ENCODE measurements at places on chromosomes 5 and 9. TPM values are rescaled to one million over a fixed set of nuclear protein-coding genes. Genes with fewer than 3 reads are reported as not detected.

Gene EIF4E1B
- total RNA-seq = not detected

Gene IFNA6
- not detected for total RNA-seq

Gene UGT3A2
- total RNA-seq = not detected

Gene SLC25A48
- 0.20 TPM for total RNA-seq

Gene MED27
- total RNA-seq = 34.0 TPM

Gene GABRA1
- total RNA-seq = not detected

Gene CCL21
- not detected for total RNA-seq

Gene PCDHGA10
- total RNA-seq = not detected

Gene ST8SIA4
- 0.43 TPM for total RNA-seq

Gene PCDHA1
- total RNA-seq = 0.10 TPM

Gene PGM5
- total RNA-seq = not detected

Gene SRP19
- total RNA-seq = 98.9 TPM

Gene C9
- not detected for total RNA-seq

Gene PRDM9
- not detected for total RNA-seq

Gene TMOD1
- total RNA-seq = 2.9 TPM

Gene HTR4
- total RNA-seq = not detected

Gene ANKRD34B
- 0.18 TPM for total RNA-seq

Gene PCDHGB2
- 0.08 TPM for total RNA-seq

Gene SHC3
- 0.32 TPM for total RNA-seq

Gene SLC22A5
- 26.6 TPM for total RNA-seq

Gene IL17B
- not detected for total RNA-seq

Gene SLC27A6
- 0.06 TPM for total RNA-seq

Gene AJM1
- total RNA-seq = 4.4 TPM

Gene SETX
- total RNA-seq = 20.2 TPM

Measured in A549 treated with CORT108297 at 1 μM for 4 hours (cell line).